ENCODE measurements at places on chromosomes 1 and 21. TPM values are rescaled to one million over a fixed set of nuclear protein-coding genes. Genes with fewer than 3 reads are reported as not detected.

The CLDN14 gene
- total RNA-seq: 0.34 TPM

The VSIG8 gene
- total RNA-seq: not detected

The LRRN2 gene
- 13.7 TPM for total RNA-seq

The SLC25A33 gene
- 3.0 TPM for total RNA-seq

The KCNK2 gene
- total RNA-seq: 0.10 TPM

The RNU11 gene
- not detected for total RNA-seq

The COL16A1 gene
- total RNA-seq: 5.8 TPM

The GNG4 gene
- 15.4 TPM for total RNA-seq

Measured in A549 treated with CpdA at 1 μM for 4 hours (cell line).